ENCODE measurements at places on chromosomes 6 and 20. TPM values are rescaled to one million over a fixed set of nuclear protein-coding genes. Genes with fewer than 3 reads are reported as not detected.

Gene PSMB1
- 521 TPM for total RNA-seq

Gene LY6G6C
- total RNA-seq: not detected

Gene ADGB
- not detected for total RNA-seq

Gene PREP
- total RNA-seq: 10.5 TPM

Gene GABRR2
- not detected for total RNA-seq

Gene SH3BGRL2
- total RNA-seq: 4.1 TPM

Gene NOTCH4
- 0.43 TPM for total RNA-seq

Gene BPIFA1
- not detected for total RNA-seq

Gene HAO1
- total RNA-seq: not detected

Gene SPATS1
- total RNA-seq: not detected

All from H4 (cell line).